ENCODE measurements at places on chromosomes 2 and 18.

DNA sequence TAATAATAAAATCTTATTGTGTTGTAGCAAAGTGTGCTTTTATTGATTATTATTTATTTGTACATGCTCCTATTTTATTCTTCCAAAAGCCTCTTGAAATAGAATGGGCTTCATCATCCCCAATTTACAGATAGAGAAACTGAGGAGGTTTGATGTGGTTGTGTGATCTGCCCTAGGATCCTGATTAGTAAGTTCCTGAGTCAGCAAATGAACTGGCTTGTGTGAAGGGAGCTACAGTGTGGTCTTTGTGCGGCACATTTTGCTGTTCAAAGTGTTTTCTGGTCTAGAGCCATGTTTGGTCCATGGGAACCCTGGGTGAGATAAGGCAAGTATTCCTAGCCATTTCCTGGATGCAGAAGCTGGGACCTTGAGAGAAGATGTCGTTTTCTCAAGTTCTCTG, 326.9 kb downstream of the MEIS1 start:
- DNase-seq: no peak

DNA sequence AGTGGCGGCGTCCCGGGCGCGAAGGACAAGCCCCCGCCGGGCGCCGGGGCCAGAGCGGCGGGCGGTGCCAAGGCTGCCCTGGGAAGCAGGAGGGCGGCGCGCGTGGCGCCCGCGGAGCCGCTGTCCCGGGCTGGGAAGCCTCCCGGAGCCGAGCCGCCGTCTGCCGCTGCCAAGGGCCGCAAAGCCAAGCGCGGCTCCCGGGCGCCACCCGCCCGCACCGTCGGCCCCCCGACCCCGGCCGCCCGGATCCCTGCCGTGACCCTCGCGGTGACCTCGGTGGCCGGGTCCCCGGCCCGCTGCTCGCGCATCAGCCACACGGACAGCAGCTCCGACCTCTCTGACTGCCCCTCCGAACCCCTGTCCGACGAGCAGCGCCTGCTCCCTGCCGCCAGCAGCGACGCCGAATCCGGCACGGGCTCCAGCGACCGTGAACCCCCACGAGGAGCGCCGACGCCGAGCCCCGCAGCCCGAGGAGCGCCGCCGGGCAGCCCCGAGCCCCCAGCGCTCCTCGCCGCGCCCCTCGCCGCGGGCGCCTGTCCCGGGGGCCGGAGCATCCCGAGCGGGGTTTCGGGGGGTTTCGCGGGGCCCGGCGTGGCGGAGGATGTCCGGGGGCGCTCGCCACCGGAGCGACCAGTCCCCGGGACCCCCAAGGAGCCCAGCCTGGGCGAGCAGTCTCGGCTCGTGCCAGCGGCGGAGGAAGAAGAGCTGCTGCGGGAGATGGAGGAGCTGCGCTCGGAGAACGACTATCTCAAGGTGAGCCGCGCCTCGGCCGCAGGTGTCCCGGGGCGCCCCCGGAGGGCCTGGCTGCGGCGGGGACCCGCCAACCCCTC, 820 bp downstream of the MTCL1 start:
- peak; percentile 19 for DNase-seq

DNA sequence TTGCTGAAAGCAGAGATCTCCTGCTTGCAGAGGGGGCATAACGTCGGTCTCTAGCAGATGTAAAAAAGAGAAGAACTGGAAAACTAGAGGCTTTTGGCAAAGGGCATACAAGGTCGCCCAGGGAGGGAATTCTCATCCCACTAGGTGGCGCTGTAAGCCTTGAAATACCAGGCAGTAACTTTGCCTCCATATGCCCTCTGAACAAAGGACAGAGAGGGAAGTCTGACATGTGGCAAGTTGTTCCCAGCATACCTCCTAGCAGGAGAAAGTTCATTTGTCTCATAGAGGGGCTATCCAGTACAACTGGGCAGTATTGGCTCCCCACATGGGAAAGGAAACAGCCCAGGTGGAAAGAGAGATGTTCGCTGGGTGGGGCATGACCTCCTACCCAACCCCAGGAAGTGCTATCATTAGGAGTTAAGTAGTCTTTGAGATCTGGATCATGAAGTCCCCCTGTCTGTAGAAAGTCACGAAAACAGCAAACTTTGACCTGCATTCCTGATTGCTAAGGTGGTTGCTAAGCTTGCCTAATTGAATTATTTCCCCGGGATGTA, 39.9 kb downstream of the STK17B start:
- DNase-seq: peak; percentile 76

GRCh38 chr2:179875864-179876263, 14.5 kb upstream of the ZNF385B start:
- no peak for DNase-seq

DNA sequence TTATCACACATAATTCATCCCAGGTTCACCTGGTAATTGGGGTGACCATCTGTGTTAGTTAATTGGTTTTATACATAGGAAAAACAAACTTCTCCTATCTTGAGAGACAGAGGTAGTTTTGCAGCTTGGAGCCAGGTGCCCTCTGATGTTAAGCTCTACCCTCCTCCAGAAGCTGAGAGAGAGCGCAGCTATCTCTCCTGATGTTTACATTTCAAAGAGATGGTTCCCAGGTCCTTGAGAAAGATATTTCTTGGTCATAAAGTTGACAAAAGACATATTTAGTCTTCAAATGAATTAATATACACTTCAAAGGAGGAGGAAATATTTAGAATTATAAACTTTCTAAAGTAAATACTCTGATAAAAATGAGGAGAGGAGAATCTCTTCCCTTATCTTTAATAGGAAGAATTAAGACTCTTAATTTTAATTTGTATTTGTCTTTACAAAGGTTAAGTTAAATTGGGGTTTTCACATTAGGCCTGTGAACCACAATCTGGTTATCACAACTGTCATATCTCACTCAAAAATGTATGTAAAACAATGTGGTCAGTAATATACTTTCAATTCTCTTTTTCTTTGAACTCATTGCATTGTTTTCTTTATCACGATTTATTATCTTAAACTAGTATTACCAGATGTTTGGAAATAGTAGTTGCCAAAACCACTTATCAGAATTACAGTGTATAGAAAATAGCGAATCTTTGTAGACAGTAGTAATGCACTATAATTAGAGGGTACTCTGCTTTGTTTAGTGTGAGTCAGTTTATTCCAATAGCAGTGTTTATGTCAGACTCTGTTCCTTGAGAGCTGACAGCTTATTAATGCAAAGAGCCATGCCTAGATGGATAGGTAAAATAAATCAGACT, 26.8 kb downstream of the SERPINB4 start:
- no peak for DNase-seq

- no peak for DNase-seq
These were observed 10.8 kb downstream of the GLS start for GRCh38 chr2:190891372-190891771.

DNA sequence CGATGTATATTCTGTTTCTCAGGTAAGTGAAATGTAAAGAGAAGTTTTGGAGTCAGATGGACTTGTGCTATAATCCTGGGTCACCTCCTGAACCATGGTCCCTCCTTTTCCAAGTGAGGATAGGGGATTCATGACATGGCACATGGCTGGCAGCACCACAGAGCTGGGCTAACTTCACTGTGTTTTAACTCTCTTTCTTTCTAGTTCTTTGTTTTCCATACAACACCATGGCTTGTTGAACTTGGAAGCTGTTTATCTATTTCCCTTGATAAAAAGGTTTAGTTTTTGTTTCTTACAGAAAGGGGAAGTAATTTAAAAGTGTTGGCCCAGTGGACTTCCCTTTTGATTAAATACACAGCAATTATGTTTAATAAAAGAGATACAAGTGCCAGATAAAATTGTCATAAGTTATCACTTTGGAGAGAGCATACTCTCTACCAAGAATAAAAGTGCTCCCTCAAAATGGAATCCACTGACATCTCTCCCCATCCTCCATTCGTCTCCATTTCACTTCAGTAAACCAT, 90.4 kb downstream of the PLCL1 start:
- no peak for DNase-seq

DNA sequence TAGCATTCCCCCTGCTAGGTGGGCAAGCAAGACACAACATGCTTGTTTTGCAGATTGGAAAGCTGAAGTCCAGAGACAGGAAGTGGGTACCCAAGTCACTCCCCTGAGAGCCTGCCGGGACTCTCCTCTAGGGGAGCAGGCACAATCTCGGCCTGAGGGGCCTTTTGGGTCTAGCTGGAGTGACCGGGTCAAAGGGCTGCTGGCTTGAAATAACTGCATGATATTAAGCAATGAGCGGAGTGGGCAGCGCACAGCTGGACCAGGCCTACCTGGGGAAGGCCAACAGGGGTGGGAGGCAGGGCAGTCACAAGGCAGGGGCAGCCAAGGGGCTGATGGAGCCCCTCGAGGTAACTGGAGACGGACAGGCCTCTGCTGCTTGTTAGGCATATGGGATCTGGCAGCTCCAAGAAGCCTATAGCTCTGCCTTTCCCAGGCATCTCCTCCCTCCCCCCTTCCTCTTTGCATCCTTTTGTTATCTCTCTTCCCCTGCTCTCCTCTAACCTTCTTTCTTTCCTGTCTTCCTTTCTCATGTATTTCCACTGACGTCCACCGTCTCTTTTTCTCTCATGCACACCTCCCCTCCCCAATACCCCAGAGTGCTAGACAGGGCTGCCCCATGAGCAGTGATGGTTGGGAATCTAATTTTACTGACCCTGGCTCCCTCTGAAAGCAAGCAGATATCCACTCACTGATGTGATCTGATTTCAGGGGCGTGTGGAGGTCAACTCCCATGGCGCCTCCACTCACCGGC, 237.5 kb downstream of the LOXHD1 start:
- DNase-seq: no peak

DNA sequence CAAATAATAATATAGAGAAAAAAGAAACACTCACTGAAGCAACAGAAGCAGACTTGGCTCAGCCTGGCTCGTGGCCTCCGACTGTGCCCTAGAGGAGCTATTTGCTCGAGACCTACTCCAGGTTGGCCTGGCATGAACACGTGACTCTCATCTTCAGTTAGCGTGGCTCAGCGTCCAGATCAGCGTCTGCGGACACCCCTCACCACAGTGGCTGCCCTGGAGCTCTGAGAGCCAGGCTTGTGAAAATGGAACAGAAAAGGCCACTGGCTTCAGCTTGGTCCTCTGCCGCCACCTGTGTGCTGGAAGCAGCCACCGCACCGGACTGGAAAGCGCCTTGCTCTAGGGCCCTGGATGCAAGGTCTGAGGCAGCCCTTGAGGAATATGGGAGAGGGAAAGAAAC, 1184.0 kb upstream of the GYPC start:
- no peak for DNase-seq

GRCh38 chr2:9795071-9795470, 48.2 kb upstream of the TAF1B start:
- no peak for DNase-seq

GRCh38 chr2:3180082-3180908, 197.3 kb downstream of the EIPR1 start:
- no peak for DNase-seq

GRCh38 chr2:176589287-176589686, 320.0 kb downstream of the MTX2 start:
- DNase-seq: no peak

- no peak for DNase-seq
These were observed 40.5 kb upstream of the PEX13 start for GRCh38 chr2:60976875-60977561.

GRCh38 chr2:115174651-115175050, 732.2 kb downstream of the DPP10 start:
- DNase-seq: no peak

- DNase-seq: no peak
These were observed 234.1 kb downstream of the CCDC102B start for GRCh38 chr18:69032009-69032408.

DNA sequence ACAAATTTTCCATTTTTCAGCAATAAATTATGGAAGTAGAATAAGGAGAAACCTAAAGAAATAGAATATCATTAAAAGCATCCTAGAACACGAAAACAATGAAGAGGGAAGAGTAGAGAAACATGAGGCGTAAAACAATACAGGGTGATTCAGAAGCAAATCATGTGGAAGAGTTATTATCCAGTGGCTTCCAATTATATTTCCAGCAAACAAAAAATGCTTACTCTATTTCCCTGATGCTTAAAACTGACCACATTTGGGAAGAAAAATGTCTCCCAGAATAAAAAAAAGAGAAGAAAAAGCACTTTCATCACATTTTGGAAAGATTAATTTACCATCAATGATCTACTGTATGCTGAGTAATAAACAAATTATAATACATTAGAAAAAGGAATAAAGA, 192.6 kb downstream of the CD226 start:
- DNase-seq: no peak

DNA sequence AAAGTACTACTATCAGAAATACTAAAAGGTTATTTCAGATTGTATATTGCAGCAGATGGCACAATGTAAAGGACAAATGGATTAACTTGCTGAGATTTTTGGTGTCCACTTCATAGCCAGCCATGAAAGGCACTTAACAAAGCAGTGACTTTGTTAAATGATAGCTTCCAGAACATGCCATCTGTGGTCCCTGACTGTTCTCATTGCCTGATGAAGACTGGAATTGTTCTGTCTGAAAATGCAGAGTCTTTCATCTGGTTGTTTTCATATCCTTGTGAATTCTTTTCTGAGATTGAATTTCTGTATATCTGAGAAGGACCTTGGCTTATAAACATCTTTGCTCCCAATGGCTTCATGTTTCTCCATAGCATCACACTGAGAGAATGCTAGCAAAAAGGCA, 44.4 kb upstream of the LRRTM1 start:
- DNase-seq: no peak

GRCh38 chr18:54506516-54507261, 84.4 kb upstream of the DYNAP start:
- no peak for DNase-seq

GRCh38 chr2:234677758-234678538, 181.1 kb upstream of the ARL4C start:
- DNase-seq: no peak

DNA sequence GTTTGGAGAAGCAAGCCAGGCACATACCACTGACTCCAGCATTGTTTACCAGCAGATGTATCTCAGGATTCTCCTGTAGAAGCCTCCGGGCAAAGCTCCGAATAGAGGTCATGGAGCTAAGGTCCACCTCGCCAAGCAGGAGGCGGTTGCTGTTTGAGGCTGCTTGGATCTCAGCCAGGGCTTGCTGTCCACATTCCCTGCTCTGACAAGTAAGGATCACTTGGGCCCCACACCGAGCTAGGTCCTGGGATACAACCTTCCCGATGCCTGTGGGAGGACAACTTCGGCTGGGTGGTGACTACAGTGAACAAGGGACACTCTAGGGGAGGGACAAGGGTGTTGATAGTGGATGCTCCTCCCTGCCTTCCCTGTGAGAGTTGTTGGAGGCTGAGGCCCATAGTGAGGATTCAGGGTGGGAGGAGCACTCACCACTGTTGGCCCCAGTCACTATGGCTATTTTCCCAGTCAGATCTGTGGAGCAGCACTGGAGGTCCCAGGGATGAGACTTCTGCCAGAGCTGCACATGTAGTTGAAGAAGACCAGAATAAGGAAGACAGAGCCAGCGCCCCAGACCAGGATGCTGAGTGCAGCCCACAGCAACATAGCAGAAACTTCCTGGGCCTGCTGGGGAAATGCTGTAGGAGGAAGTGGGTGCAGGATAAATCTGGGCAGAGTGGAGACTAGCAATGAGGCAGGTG, 8.3 kb downstream of the C2orf81 start:
- DNase-seq: no peak

All from stimulated activated CD4-positive, alpha-beta T cell treated with anti-CD3 and anti-CD28 coated beads, Interleukin-2, amount 100 ng/mL, for 24 hours (primary cell).